CD4-positive, alpha-beta memory T cell (primary cell): ENCODE measurements at places on chromosomes 1 and 21.

DNA sequence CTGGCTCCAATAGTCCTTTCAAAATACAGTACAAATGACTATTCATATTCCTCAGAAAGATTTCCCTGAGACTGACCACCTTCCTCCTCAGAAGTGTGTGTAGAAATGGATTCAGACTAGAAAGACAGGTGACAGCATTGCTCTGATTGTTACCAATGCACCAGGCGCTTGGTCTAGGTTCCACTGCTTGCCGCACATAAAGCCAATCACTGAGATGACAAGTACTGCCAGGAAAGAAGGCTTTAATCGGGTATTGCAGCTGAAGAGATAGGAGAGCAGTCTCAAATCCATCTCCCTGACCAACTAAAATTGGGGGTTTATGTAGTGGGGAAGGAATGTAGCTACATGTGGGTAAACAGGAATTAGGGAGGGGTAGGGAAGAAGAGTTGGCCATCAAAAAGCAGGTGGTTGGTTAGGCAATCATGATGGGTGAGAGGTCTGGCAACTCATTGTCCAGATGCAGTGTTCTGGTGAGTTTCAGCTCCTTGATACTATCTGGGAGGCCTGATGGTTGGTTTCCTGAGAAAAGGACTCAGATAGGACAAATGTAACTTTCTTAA is 98.0 kb downstream of the KCNH1 start:
- no peak for DNase-seq

DNA sequence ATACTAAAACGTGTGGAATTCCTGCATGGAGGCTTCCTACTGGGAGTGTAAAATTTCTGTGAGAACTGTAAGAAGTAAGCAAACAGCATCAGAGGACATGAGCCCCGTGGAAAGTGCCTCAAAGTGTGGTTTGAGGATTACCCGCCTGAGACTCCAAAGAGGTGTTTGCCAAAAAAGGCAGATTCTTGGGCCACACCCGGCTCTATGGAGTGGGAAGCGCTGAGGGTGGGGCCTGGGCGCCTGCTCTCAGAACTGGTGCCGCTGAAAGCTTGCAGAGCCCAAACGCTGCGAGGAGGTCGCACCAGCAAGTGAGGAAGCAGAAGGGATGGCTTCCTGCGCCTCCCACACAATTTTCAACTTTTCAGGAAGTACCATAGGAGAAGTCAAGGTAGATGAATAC is 43.0 kb upstream of the PSEN2 start:
- DNase-seq = peak; percentile 6

GRCh38 chr21:19011451-19011850 is 607.9 kb upstream of the TMPRSS15 start:
- DNase-seq = no peak

GRCh38 chr1:84611796-84612195 is 37.6 kb upstream of the CTBS start:
- no peak for DNase-seq

- DNase-seq = no peak
These were observed 118.8 kb downstream of the CCDC185 start for GRCh38 chr1:223512057-223512456.

DNA sequence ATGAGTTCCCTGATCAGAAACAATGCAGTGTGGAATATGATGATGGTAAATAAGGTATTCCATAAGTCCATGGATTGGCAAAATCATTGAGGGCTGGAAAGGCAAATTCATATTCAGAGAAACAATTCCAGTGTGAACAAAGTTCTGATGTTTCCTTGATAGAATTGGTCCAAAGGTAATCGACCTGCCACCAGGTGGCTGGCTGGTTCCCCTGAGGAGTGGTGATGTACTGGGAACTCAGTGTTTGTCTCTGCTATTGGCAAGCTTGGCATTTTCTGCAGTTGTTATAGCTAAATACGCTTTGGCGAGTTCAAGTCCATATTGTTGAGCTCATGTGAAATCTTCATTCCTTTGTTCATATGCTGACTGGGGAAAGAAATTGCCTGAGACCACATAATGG is 165.5 kb upstream of the PTGFR start:
- DNase-seq = no peak
